Stimulated activated CD4-positive, alpha-beta T cell treated with anti-CD3 and anti-CD28 coated beads, Interleukin-1b, Interleukin-23, amount 100 ng/mL, for 24 hours (primary cell): ENCODE measurements at places on chromosomes 6 and 20.
A peak's percentile ranks its signal among the peaks of the same experiment; 100 is the strongest.

- no peak for DNase-seq
Observed at GRCh38 chr20:57555457-57556184, 5.3 kb upstream of the PCK1 start.

DNA sequence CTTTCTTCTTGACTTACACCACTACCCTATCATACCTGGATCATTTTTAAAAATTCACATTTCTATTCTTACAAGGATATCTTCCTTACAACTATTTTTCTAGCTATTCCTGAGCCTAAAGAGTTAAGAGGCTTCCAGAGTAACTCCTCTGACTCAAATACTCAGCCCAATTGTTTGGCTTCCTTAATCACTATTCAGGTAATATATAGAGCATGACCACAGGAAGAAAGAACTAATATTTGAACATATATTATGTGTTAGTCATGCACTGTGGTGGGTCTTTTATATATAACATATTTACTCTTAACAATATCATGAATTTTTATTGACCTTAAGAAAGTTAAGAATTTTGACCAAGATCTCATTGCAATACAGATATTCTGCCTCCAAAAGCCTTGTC, 42.0 kb upstream of the ID4 start:
- no peak for DNase-seq

DNA sequence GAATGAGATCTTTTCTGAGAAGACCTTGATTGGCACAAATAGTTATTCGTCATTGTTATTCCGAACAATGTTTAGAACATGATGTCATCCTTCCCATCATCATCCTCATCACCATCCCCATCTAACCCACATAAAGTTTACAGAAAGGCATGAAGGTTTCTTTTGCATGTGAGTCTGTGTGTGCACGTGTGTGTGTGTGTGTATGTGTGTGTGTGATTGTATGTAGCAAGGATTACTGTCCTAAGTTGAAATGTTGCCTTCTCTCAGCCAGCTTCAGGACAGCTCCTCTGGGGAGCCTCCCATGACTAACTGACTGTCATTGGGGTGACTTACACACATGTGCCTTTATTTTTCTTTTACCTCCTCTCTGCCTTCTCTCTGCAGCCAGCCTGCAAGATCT, 113.5 kb downstream of the SLC22A3 start:
- DNase-seq, result no peak

- DNase-seq, result no peak
Observed at GRCh38 chr6:25341923-25342619, 62.9 kb downstream of the CARMIL1 start.

DNA sequence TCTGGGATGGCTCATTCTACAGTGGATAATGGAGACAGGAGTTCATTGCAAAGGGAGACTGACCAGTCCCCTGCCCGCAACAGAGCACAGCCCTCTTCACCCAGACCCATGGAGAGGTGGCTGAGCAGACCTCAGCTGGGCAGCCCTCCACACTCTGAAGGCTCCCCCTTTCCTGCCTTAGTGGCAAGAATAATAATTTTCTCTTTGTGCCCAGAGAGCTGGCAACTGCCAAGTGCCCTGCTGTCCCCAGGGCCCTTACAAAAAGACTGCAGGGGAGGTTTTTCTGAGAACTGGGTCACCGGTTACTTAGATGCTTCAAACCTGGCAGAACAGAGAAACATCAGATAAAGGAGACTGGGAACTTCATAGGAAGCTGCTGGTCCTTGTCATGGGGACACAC, 35.4 kb upstream of the ZNFX1 start:
- no peak for DNase-seq

GRCh38 chr20:38108986-38109541, 56.0 kb downstream of the TGM2 start:
- no peak for DNase-seq

DNA sequence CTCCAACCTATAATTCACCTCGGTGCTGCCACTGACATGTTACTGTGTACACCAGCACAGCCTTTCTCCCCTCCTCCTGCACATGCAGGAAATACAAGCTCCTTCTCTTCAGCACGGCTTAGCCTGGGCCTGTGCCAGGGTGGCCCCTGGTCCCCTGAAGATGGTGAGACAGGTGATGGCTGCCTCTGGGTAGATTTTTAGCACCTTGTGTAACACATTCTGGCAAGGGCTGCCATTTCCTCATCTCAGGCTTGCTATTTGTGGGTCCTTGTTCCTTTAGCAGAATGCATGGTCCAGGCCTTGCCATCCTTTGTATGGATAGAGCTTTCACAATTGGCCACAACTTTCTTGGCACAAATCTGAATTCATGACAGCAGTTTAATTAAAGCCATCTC, 151.3 kb downstream of the CDC5L start:
- DNase-seq, result no peak

- DNase-seq, result no peak
Observed at GRCh38 chr6:116008470-116009243, 52.0 kb downstream of the FRK start.

- DNase-seq, result no peak
Observed at GRCh38 chr6:19719691-19720128, 117.5 kb upstream of the ID4 start.

DNA sequence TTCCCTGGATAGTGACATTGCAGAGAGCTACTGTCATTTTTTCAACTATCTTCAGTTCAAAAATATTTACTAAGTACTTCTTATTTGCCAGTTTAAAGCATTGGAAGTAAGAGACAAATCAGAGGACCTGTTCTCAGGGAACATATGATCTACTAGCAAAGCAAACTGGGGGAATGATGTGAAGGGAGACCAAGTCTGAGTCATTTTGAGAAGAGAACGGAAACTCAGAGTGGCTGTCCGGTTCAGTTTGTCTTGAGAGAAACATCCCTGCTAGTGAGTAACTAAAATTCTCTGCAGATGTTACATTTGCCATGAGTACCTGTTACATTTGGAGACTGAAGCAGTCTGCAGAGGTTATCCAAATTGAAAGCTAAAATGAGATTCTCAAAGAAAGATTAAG, 118.3 kb downstream of the KCNQ5 start:
- DNase-seq, result no peak

- DNase-seq, result no peak
Observed at GRCh38 chr6:72861935-72862432, 240.1 kb downstream of the KCNQ5 start.

- no peak for DNase-seq
Observed at GRCh38 chr6:37435373-37435772, 2.4 kb downstream of the CMTR1 start.

DNA sequence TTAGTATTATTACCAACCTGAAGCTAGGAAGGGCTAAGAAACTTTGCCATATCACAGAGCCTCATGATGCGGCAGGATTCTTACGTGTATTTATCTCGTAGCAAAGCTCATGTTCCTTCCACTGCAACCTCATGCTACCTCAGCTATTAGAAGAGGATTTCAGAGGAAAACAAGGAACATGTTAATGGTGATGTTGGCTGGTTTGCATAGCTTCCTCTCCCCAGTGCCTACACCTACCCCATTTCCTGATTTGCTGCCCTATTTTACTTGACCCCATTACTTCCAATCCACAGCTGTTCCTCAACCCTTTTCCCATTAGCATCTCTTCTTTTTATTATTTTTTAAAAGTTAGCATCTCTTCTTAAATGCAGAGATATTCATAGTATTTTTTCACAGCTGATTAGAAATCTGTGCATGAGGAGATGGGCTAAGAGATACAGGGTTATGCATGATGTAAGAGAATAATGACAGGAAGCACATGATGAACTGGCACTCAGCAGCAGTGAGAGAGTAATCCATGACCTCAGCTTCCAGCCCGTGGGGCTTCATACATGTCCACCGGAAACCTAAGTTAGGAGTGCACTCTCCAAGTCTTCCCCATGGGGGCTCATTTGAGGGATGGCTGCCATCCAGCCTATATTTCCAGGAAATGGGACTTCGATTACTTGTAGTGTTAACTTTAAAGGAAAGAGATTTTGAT, 106.1 kb upstream of the ASF1A start:
- DNase-seq, result no peak

- no peak for DNase-seq
Observed at GRCh38 chr6:39231521-39232243, 2.4 kb upstream of the KCNK5 start.

DNA sequence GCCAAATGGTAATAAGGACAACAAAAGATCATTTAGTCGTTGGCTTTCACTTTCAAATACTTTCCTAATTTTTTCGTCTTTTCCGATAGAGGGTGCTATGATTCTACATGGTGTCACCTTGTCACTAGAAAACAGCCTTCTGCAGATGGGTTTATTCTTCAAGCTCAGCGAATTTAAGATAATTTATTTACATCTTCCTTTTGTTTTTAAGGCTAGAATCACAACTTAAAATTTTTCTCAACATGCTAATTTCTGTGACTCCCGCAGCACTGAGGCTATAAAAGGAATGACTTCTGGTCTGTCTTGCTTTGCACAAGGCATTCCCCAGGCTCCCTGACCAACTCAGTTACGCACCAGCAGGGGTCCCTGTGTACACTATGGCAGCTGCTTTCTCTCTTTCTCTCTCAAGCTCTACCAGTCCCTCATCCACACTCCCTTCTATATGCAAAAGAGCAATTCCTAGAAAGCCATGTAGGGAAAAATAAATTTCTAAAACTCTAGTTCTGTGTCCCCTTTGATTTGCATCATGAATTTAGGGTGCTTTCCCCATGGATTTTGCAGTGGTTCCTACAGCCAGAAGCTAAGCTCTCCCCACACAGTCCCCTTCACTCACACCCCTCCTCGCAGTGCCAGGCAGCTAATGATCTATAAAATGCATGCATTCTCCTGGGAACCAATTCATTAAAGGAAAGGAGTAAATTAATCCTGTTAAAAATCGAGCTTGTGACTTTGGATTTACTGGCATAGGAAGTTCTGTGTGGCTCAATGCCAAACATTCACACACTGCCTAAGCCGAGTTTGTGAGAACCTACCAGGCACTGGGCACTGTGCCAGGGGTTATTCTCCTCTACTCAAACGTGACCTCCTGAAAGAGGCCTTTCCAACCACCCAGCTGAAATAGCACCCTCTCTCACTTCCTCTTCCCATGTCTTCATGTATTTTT, 74.5 kb downstream of the DCDC2 start:
- peak; percentile 4 for DNase-seq

GRCh38 chr6:16471222-16471909, 233.0 kb downstream of the GMPR start:
- DNase-seq, result no peak

DNA sequence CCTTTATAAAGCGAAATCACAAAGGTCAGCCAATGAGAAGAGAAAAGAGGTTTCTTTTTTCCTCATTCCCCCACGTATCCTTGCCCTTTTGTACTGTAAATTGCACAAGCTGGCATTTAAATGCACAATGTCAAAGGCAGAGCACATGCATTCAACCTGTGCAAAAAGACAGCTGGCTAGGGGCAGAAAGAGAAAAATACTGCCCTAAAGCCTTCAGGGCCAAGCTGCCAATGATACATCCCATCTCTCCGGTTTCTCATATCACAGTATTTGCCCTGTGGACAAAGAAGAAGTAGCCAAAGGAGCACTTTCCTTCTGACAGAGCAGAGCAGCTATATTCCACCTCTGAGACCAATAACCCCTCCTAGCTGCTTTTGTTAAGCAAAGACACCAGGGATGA, 219.2 kb downstream of the TRDN start:
- no peak for DNase-seq

DNA sequence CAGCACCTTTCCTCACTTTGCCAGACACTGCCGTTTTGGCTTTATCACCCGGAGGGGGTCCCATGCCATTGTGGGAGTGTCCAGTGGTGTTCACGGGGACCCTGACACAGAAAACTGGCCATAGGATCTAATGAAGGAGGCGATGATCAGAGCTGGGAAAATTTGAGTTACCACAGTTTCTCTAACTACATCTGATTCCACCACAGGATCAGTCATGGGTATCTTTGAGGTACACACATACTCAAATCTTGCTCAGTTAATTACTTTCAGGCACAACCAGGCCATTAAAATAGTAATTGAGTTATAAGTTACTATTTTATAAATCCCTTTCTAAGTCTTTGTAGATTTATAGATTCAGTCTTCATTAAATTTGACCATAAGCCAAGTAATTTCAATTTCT, 215.1 kb downstream of the PRL start:
- DNase-seq, result no peak

DNA sequence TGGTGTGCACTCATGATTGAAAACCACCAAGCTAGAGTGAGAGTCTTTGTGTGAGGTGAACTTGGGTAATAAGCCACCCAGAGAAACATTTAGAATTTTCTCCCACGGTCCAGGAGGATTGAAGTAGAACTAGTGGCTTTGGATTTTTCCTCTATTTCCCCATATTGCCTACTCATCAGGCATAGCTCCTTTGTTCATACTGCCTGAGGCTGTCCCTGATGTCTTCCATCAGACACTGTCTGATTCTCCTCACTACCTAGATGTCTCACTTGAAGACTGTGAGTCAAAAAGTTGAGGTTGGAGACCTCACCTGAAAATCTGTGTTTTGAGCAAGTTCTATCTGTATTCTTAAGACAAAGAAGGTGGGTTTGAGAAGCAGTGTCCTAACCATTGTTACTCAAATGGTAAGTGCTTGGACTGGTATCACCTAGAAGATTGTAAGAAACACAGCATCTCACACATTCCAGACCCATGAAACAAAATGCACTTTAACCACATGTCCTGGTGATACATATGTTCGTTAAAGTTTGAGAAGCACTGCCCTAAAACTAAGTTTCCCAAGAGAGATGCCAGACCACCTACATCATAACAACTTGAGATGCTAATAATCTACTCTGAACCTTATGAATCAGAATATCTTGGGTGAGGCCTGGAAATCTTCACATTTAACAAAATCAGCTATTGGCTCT, 523.4 kb upstream of the BTBD3 start:
- no peak for DNase-seq

- DNase-seq, result no peak
Observed at GRCh38 chr20:58998656-58999055, 8.4 kb downstream of the CTSZ start.

- DNase-seq, result peak; percentile 46
Observed at GRCh38 chr6:215335-216034, 76.8 kb upstream of the DUSP22 start.

- DNase-seq, result no peak
Observed at GRCh38 chr20:24836661-24837299, 112.3 kb upstream of the CST7 start.

DNA sequence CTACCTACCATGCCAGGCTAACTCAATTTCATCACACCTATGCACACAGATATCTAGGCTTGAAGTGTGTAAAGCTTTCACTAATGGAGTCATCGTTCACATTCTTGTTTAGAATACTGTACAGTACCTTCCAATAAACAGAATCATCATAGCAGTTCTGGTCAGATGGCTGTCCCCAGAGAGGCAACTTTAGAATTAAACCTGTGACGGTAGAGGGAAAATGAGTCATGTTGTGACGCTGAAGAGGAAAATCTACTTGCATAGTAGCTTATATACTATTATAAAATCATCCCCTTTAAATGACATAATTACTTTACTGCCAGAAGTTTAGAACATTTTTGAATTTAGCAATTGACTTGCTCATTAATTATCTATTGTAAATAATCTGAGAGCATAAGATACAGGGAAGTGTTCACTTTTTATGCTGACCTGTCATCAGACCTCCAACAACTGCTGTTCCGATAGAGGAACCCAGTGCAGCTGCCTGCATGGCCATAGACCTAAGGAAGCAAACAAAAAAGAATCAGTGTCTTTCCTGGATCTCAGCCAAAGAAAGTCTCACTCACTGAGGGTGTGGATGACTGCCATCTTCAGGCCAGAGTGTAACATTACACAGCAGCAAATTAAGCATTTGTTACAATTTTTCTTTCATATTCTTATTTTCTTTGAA, 29.8 kb downstream of the RHAG start:
- no peak for DNase-seq

- no peak for DNase-seq
Observed at GRCh38 chr6:79895382-79896074, 51.8 kb downstream of the ELOVL4 start.
